ENCODE measurements at places on chromosomes 5 and 9.

- DNase-seq, result no peak
Observed at GRCh38 chr5:179244044-179244443, 101.2 kb downstream of the ADAMTS2 start.

DNA sequence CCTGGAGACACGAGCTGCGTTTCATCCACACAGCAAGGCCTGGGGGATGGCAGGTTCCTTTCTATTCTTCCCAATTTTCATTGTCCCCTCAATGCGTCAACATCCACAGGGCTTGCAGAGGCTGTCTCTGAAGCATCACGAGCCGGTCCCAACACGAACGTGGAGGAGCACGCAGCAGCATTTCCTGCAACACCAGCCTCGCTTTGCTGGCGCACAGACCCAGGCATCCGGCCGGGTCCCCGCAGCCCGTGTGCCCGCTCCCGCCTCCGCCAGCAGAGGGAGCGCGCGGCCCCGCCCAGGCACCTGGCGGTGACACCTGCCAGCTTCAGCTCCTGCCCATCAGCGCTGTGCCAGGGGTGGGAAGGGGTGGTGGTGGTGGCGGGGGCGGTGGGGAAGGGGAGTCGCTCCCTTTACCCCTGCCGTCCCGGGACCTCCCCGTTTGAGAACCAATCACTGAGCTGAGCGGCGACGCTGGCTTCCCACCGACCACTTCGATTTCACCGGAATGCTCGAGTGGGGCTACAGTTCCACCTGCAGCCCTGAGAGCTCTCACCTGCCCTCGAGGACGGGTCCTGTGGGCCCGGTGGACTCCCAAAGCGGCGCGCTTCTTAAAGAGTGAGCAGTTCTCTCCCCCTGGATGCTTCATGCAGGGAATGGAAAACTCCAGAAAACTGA lies 464.5 kb downstream of the ICE1 start:
- DNase-seq, result peak; percentile 71

- peak; percentile 80 for DNase-seq
Observed at GRCh38 chr9:135077497-135078200, 9.8 kb upstream of the OLFM1 start.

- DNase-seq, result no peak
Observed at GRCh38 chr5:143219696-143220095, 183.8 kb downstream of the NR3C1 start.

DNA sequence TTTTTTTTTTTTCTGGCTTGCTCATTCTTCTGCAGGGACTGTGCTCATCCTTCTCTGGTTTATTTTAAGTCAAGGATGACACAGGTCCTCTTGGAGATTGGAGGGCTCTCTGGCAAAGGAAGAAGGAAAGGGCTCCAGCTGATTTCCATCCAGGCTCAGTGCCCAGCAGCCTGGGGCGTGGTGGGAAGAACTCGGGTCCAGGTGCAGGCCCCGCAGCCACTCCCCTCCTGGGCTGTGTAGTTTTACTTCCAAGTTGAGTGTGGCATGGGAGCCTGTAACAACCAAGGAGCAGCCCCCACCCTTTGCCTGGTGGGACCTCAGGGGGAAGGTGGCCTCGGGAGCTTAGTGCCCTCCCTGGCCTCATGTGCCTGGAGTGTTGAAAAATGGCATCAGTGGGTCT lies 58.9 kb downstream of the ANKRD33B start:
- DNase-seq, result no peak

GRCh38 chr9:75892216-75892911 lies 1.9 kb downstream of the PCSK5 start:
- DNase-seq, result no peak

GRCh38 chr9:113431191-113431590 lies 20.6 kb downstream of the C9orf43 start:
- no peak for DNase-seq

- no peak for DNase-seq
Observed at GRCh38 chr5:172542651-172543131, 88.4 kb upstream of the SH3PXD2B start.

- DNase-seq, result peak; percentile 25
Observed at GRCh38 chr9:109117856-109118807, 1.6 kb downstream of the TMEM245 start.

- DNase-seq, result no peak
Observed at GRCh38 chr5:111502956-111503355, 9.4 kb downstream of the STARD4 start.

GRCh38 chr5:122110987-122111386 lies 18.4 kb upstream of the ZNF474 start:
- no peak for DNase-seq

DNA sequence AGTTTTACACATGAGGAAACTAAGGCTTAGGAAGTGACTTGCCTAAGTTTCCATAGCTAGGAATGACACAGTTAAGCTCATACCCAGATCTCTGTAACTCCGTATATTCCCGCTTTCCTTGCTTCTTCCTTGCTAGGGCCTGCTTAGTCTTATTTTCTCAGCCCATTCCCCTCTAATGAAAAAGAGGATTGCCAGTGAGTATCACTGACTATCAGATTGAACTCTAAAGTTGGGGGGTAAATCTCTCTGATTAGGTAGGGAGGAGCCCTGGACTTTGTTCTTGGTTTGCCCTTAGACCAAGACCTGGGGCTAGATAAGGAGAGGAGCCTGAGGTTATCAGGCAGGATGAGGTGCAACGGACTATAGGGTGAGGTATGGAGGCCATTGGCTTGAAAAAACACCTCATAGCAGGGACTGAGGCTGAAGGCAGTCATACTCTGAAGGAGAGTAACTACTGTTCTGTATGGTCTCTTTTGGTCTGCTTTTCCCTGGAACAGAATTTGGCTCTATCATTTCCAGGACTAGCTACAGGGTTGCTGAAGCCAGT lies 2.5 kb downstream of the TRIM32 start:
- no peak for DNase-seq

DNA sequence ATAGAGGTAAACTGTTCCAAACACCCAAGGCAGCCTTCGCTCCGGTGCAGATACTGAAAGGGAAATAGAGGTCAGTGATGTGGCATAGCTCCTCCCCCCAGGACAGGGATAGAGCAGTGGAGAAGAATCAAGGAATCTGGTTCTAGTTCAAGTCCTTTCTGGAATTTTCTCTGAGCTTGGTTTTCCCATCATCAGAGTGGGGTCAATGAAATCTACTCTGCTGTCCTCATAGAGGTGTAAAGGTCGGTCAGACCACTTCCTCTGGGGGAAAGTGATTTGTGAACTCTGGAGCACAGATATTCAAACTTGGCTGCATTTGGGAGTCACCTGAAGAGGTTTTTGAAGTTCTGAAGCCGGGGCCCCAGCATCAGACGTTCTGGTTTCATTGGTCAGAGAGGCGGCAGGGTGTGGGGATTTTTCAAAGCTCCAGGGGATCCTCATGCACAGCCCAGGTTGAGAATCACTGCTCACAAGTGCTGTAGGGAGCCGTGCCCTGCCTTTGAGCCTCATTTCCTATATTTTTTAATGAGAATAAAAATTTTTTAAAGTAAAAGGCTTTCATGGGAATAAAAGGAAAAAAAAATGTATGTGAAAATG lies 105.7 kb upstream of the RAD23B start:
- DNase-seq, result no peak

- no peak for DNase-seq
Observed at GRCh38 chr9:8156346-8156745, 356.8 kb upstream of the DMAC1 start.

GRCh38 chr5:74885170-74885569 lies 19.0 kb upstream of the FAM169A start:
- no peak for DNase-seq

- no peak for DNase-seq
Observed at GRCh38 chr9:95809686-95810085, 65.8 kb upstream of the ERCC6L2 start.

DNA sequence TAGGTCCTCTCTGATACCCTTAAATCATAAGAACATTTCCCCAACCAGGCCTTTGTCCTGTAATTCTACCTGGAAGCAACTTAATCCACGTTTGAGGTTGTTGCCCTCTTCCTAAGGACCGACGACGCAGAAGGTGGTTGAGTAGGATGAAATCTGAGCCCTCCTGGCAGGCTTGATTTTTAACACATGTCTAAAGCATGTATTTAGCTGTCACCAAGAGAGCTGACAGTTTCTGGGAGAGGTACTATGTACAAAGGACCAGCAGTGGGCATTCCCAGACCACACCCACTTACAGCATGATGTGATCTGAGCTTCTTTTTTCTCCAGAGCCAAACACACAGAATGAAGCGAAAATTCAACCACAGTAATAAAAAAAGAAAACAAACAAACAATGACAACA lies 260.9 kb downstream of the SH3GL2 start:
- DNase-seq, result no peak

GRCh38 chr5:38598296-38598993 lies 42.0 kb upstream of the LIFR start:
- DNase-seq, result no peak

DNA sequence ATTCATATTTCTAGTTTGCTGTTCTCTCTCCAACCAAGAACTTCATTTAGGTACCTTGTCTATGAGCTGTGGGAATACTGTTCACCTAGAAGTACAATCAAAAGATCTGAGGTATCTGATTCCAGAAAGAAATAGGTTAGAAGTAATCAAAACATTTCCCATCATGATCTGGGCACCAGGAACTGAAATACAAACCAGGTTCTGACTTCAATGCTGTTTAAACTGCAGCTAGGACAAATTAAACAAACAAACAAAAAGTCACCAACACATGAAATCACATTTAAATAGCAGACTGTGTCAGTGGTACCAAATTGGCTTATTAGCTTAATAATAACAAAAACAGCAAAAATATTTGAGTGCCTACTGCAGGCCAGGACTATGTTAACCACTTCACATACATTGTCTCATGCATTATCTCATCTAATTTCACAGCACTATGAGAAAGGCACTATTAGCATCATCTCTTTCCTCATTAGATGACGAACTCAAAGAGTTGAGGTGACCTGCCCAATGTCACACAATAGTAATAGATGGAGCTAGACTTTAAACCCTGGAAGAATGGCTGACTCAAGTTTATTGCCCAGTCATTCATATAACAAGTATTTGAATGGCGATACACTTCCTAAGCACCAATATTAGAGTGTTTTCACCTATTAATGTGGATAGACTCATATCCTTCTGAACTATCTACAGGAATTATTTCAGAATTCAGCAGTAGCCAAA lies 14.5 kb downstream of the PLPP1 start:
- DNase-seq, result no peak

DNA sequence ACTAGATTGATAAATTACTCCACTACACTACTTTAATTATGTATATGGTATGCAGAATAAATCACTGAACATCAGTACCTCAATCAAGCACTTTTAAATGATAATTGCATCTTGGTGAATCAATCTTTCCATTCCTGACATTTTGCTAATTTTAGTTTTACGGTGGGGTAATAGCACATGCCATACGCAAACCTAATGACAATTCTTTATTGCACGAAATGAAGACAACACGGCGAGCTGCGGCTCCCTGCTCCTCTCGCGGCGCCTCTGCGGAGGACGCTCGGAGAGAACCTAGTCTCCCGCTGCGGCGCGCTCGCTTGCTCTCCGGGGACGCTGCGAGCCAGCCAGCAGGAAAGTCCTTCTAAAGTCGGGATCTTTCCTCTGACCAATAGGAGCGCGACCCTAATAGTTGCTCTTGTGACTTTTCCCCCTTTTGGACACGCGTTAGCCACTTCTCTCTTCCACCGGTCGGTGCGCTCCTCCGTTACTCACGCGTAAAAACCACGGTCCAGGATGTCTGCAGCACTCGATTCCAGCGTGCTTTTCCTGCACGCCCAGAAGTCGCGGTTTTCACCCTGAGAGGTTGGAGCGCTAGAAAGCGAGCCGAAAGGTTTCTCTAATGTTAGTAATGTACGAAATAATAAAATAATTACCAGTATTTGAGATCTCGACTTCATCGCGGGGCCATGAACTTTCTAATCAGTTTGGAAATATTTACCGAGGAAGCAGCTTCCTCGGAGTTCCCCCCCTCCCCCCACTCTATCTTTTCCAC lies 1.0 kb upstream of the MEF2C start:
- peak; percentile 74 for DNase-seq

DNA sequence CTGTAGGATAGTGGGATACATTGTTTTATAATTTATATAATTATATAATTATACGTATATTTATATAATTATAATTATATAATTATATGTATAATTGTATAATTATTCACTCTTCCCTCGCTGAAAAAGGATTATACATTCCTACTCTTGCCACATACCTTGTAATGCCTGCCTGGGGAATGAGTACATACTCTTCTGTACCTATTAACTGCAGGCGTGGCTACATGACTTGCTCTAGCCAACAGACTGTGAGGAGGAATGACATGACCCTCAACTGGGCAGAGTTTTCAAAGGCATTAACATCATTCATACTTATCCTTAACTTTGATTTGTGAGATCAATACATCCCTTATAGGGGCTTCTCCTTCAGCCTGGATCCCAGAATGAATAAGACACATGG lies 19.1 kb downstream of the ERMP1 start:
- no peak for DNase-seq

GRCh38 chr5:102798104-102798785 lies 43.1 kb downstream of the PAM start:
- no peak for DNase-seq
